Head of caudate nucleus (tissue), 42 donors: ENCODE measurements at places on chromosomes 13 and 19.

DNA sequence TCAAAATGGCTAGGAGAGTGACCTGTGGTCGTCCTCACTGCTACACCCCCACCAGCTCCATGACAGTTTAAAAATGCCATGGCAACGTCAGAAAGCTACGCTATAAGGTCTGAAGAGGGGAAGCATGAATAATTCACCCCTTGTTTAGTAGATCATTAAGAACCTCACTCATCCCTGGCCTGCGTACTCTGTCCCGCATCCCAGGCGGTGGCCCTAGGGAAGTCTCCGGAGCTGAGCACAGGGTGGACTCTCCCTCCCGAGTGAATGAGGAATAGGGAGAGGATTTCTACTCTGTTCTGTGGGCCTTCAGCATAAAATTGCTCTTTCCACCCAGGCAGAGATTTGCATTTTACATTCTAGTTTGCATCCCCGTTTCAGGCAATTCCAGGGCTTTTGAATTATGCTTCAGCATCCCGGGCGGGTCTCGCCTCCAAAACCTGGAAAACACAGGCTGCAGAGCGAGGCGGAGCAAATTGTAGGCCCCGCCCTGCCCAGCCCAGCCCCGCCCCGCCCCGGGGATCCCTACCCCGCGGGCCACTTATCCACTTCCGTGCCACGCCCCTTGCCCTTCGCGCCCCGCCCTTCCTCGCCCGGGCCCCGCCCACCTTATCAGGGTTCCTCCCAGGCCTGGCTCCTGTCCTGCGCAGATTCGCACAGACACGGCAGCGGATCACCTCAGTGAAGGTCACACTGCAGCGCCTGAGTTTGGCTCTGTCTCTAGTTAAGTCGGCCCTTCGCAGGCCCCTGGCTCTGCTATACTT, 7.5 kb upstream of the ZNF525 start:
- DNase-seq: no peak

DNA sequence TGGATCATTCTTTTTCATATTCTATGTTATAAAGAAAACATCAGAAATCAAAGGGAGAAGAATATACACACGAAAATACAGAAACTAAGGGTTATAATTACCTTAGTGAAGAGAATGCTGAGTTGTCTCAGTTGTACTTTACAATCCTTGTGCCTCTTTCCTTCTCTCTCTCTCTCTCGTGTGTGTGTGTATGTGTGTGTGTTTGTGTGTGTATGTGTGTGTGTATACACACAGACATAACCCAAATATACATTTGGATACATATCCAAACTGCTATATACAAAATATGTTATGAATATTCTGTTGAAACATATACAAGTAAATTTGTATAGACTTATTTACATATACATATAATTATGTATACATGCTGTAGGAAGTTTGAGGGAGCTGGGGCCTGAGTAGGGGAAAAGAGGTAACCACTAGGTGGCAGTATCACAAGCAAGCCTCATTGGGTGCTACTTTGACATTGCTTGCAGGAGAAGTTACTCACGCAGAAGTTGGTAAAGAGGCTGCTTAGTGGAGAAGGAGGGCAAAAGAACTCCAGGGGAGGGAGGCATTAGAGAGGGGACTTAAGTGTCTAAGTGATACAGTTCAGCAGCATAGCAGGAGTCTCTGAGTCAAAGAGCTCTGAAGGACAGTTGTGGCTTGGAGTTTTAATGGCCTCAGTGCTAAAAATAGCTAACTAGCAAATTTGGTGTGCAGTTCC, 465.1 kb upstream of the PCDH20 start:
- DNase-seq: no peak

GRCh38 chr13:95207769-95208366, 93.4 kb downstream of the ABCC4 start:
- no peak for DNase-seq

GRCh38 chr13:37769078-37769477, 100.5 kb downstream of the TRPC4 start:
- DNase-seq: no peak
